ENCODE measurements at places on chromosomes 13 and 19.

- no peak for DNase-seq
Observed at GRCh38 chr13:103878891-103879605, 812.8 kb upstream of the SLC10A2 start.

DNA sequence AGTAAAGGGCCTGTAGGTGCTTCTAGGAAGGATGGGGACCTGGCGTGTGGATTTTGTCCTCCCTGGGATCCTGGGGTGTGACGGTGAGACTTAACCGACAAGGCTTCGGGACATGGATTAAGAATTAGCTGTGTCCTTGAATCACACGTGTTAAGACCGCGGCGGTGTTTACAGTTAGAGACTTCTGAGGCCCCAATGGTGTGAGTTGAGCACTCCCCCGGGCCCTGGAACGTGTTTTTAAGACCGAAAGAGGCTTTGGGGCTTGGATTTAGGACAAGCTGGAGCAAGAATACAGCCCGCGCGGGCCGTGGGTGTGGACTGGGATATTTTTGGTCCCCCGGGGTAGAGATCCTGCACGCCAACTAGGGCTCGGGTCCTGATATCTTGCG is 1.2 kb upstream of the SLC27A1 start:
- DNase-seq = no peak

GRCh38 chr13:49645451-49645850 is 17.1 kb downstream of the ARL11 start:
- no peak for DNase-seq

GRCh38 chr19:35534803-35535480 is 1.7 kb downstream of the GAPDHS start:
- no peak for DNase-seq

GRCh38 chr13:38462605-38463004 is 113.0 kb downstream of the UFM1 start:
- no peak for DNase-seq

- DNase-seq = no peak
Observed at GRCh38 chr19:18157465-18158063, 4.6 kb downstream of the PIK3R2 start.

DNA sequence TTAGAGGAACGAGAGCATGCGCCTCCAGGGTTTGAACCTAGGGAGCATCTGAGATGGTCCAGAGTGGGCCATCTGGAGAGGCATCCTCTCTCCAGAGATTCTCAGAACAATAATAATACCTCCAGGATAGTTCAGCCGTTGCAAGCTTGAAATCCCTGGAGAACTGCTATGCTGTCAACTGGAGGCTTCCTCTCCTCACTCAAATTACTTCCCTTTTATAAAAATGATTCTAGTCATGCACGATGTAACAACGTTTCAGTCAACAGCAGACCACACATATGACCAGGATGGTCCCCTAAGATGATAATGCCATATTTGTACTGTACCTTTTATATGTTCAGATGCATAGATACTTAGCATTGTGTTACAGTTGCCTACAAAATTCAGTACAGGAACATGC is 108.7 kb downstream of the SHISA2 start:
- no peak for DNase-seq

- DNase-seq = no peak
Observed at GRCh38 chr19:54160854-54161253, 1.3 kb upstream of the LENG1 start.

GRCh38 chr19:32373585-32374295 is 28.3 kb downstream of the ZNF507 start:
- DNase-seq = no peak

DNA sequence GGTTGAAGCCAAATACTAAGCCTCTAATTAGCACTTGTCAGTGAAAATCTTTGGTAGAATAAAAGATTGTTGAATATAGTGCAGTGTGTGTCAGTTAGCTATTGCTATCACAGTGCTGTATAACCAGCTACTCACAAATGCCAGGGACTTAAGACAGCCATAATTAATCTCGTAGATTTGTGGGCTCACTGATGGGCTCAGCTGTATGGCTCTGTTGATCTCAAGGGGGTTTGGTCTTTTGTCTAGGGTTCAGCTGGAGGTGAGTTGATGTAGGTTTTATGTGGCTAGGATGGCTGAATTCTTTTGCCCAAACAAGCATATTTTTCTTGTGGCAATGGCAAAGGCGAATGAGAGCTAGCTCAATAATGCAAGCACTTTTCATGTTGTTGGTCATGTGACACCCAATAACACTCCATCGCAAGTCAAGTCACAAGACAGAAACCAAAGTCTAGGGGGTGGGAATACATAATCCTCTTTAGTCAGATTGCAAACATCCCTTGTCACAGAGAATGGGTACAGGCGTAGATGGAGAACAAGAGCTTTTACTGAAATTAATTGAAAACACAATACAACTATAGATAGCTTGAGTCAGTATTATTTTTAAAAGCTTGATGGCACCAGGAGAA is 121.7 kb upstream of the EDNRB start:
- DNase-seq = no peak

GRCh38 chr19:44723952-44724319 is 24.6 kb upstream of the BCL3 start:
- DNase-seq = peak; percentile 54

DNA sequence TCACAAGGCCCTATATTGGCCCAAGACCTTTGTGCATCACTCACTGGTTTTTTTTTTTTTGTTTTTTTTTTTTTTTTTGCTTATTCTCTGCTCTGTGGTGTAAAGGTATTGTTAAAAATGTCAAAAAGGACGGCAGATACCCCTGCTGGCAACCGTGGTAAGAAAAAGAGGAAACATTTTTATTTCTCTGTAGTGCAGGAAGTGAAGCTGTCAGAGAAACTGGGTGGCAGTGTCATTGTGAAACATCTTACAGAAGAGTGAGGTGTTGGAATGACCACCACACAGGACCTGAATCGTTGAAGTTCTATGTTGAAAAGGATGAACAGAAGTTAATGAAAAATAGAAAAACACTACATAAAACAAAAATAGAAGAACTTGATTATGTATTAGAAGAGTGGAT is 346.4 kb downstream of the FGF9 start:
- DNase-seq = no peak

DNA sequence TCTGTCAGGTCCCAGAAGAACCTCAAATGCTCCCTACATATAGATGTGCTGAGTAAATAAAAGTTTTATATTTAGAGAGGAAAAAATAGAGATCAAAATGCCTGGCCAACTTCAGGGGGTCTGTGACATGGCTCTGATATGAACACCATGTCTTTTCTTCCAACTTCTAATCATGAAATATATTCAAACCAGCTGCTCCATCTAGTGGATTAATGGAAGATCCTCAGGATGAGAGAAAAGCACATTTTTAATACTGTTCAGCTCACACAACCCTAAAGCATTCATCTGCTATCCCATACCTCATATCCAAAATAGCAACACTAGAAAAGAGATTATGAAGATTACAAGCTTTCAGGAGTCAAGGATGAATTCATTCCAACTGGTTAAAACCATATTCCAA is 56.0 kb upstream of the DOCK9 start:
- no peak for DNase-seq

DNA sequence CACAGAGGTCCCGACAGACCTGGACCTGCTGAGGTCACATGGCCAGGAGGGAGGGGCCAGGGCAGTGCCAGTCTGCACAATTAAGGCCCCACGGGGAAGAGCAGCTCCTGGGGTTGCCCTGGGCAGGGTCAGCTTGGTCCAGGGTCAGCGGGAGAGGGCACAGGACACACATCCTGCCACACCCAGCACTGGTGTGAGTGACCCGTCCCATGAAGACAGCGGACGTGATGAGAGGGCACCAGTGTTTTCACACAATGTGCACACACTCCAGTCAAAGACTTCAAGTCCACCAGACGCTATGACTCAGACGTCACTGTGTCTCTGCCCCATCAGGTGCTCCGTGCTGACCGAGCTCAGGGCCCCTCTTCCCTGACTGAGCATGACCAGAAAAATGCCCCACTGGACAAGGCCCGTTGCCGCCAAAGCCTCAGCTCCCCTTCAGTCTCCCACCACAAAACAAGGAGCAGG is 4.2 kb downstream of the TMEM259 start:
- no peak for DNase-seq

- no peak for DNase-seq
Observed at GRCh38 chr19:18558202-18558555, 509 bp downstream of the KXD1 start.

DNA sequence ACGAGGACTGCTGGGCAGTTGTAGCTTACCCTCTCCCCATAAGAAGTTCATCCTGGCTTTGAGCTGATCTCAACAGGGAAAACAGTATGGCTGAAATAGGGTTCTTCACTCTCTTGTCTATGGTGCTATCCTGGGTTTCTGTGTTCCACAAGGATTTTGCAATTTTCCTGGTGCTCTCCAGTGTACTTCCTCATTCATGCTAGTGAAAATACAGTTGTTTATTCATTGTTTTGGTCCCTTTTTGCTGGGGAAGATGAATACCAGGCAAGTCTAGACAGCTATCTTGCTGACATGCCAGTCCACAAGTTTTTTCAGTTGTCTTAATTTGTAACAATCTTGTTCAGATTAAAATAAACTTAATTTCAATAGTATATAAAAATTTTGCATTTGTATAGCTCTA is 306.5 kb downstream of the DLEU7 start:
- no peak for DNase-seq

DNA sequence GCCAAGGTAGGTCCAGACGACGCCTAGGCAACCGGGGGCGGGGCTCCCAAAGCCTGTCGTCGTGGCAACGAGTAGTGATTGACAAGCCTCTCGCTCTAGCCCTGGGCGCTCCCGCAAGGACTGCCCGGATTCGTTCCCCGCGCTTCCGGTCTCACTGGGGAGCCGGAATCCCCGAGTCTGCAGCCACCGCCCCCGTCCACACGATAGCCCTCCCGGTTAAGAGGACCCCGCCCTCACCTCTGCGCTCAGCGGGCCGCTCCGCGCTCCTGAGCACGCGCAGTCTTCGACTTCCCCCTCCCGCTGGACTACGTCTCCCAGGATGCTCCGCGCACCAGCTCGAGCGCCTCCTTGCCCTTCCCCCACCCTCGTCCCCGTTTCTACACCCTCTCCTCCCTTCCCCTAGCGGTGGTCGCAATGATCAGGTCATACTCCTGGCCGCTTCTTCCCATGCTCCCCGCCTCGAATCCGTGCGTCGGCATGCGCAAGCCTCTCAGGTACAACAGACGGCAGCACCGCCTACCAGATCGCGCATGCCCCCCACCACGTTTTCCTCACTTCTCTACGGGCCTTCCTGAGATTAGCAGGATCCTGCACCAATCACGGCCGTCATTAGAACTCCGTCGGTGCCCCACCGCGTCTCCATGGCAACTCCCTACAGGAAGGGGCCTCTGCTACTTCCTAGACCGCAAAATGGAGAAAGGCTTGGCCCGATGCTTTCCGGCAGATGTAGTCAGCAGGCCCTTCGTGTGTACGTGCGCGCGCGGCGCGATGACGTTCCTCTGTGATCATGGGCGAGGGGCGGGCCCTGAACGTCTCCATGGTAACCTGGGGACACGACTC is at the start of gene MZF1:
Gene MZF1, minus strand, starts transcription at position 518 of the 840 bp plus-strand sequence. CDS start 1,946 bp downstream, outside the sequence.
- peak; percentile 100 for DNase-seq

DNA sequence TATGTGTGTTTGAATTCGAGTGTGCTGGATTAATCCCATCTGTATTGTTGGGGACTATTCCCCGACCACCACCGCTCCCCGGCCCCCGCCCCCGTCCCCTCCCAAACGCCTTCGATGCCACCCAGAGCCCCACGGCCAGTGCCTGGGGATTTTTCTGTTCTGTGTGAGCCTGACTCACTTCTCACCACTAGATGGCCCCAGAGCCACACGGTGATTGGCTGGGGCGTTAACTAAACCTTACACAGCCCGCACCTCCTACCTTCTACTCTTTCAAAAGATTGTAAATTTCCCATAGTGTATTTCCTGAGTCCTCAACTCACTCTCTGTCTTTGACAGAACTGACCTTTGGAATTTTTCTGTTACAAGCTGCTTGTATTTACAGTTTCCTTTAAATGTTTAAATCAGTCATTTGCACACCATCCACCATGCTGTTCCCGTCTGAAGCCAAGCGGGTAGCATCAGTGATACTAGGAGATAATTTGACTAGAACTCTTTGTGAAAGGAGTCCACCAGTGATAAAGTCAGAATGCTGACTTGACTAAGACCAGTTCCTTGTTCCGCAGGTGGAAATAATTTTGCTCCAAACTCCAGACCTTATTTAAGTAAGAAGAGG is 61.4 kb downstream of the RFX2 start:
- DNase-seq = peak; percentile 63

Measured in stimulated activated CD8-positive, alpha-beta memory T cell treated with anti-CD3 and anti-CD28 coated beads, Interleukin-7, amount 100 ng/mL, for 4 hours (primary cell).